ENCODE measurements at places on chromosomes 2 and 18.

DNA sequence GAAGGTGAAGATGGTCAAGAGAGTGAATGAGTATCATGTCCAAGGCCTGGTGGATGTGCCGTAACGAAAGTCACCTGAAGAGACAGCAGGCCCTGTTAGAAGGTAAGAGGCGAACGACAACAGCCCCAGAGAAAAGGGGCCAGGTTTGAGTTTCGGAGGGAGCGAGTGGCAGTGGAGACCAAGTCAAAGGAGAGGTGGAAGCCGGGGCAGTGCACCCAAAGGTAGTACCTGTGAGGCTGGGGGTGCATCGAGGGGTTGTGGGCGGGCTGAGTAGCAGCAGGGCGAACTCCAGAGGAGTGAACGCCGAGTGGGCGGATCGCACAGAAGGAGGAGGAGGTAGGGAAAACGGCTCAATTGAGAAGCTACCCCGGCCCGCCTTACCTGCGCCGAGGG lies 358 bp downstream of the USP37 start:
- DNase-seq, result no peak

GRCh38 chr2:105072039-105072438 lies 34.2 kb downstream of the MRPS9 start:
- DNase-seq, result no peak

- DNase-seq, result no peak
These were observed 886.5 kb downstream of the CNTNAP5 start for GRCh38 chr2:124911560-124911959.

GRCh38 chr2:215698566-215698965 lies 262.7 kb upstream of the FN1 start:
- DNase-seq, result no peak

- DNase-seq, result no peak
These were observed 26.3 kb upstream of the CASP8 start for GRCh38 chr2:201233812-201234662.

GRCh38 chr2:99890568-99891427 lies 251.6 kb downstream of the AFF3 start:
- DNase-seq, result no peak

DNA sequence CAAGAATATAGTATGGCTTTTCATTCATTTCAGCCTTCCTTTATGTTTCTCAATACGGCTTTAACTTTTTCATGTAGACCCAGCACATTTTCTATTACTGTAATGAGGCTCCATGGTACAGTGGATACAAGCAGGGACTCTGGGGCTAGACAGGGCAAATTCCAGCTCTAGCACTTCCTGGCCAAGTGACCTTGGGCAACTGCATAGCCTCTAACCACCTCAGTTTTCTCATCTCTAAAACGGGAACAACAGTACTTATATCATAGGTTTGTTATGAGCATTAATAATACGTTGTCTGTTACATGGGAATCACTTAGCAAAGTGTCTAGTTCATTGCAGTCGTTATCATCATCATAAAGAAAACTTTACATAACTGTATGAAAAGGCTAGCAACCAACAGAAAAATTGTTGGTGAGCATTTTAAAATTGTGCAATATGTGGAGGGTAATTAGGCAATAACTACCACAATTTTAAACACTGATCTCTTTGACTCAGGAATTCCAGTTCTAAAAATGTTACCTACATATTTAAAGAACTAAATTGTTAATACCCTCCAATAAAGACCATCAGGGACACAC lies 13.7 kb upstream of the RMDN2 start:
- DNase-seq, result no peak

DNA sequence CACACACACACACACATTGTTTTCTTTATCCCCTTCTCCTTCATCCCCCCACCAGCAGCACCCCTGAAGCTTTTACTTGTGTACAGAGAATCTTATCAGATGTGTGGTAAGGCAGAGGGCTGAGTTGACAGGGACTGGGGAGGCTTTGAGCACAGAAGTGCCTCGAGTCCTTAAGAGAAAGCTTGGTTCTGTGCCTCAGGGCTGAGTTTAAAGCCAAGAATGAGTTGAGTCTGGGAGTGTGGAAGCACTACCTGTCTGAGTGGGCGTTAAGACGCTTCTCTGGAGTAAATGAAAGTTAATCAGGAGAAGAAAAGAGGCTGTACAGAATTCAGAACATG lies 2.7 kb downstream of the ID2 start:
- no peak for DNase-seq

All from GDM1 (cell line).